ENCODE measurements at places on chromosomes 7 and 10. TPM values are rescaled to one million over a fixed set of nuclear protein-coding genes. Genes with fewer than 3 reads are reported as not detected.

- no peak overlapping the region for H3K4me3 ChIP-seq
- H3K4me1 ChIP-seq = no peaks in the 10 kb centered on the region
- H3K27me3 ChIP-seq = no peaks in the 10 kb centered on the region
- DNase-seq = no peak
- H3K36me3 ChIP-seq = no peaks in the 10 kb centered on the region
These were observed 367.9 kb upstream of the MBL2 start for GRCh38 chr10:53140506-53140905.

DNA sequence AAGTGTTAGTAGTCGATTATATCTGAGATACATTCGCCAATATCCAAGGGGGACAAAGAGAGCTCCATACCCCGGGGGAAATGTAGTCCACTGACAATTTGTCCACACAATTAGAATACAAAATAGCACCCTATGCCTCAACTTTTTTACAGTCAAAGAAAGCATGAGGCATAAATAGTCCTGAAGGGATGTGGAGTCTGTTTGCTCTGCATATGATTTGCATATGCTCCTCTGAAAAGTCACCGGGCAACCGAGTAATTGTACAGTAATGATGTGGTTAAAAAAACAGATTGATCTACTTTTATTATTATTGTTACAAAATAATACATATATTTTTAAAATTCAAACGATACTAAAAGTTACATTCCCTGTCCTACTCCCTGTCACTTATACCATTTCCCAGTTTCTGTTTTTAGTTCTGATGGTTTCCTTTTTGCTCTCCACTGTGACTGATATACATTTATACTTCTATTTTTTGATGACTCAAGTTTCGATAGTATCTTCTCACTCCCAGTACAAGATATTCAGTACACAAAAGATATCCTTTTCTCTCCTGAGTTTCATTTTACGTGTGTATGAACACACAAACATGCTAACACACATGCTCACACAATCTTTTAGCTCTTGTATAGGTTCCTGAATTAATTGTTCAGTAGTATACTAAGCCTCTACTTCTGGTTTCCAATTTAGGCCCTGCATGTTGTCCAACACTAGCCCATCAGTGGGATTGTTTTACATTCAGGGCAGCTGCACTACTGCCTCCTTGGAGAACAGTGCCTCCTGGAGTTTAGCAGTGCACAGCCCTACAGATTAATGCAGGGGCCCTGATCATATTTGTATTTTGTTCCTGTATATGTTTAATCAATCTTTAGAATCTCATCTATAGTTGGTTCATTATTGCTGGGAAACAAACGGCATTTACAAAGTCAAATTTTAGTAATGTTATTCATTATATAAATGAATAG, 130.9 kb downstream of the TES start:
- H3K4me1 ChIP-seq = no peaks in the 10 kb centered on the region
- H3K27ac ChIP-seq = no peak overlapping the region
- no peaks in the 10 kb centered on the region for H3K36me3 ChIP-seq
- no peak for DNase-seq
- H3K4me3 ChIP-seq = no peak overlapping the region

GIMAP2 gene
- total RNA-seq = 16.1 TPM

- H3K27me3 ChIP-seq = no peaks in the 10 kb centered on the region
- H3K4me3 ChIP-seq = no peak overlapping the region
- H3K4me1 ChIP-seq = no peaks in the 10 kb centered on the region
- no peaks in the 10 kb centered on the region for H3K36me3 ChIP-seq
- H3K27ac ChIP-seq = no peak overlapping the region
- DNase-seq = no peak
These were observed 158.0 kb downstream of the KCND2 start for GRCh38 chr7:120431016-120431415.

GRCh38 chr10:62058476-62058875, 157.0 kb downstream of the ARID5B start:
- no peaks in the 10 kb centered on the region for H3K27me3 ChIP-seq
- no peaks in the 10 kb centered on the region for H3K4me1 ChIP-seq
- no peak overlapping the region for H3K4me3 ChIP-seq
- no peak overlapping the region for H3K27ac ChIP-seq
- DNase-seq = no peak
- no peaks in the 10 kb centered on the region for H3K36me3 ChIP-seq

All from prostate gland (tissue), 2 donors.